ENCODE measurements at places on chromosomes 12 and 14.

DNA sequence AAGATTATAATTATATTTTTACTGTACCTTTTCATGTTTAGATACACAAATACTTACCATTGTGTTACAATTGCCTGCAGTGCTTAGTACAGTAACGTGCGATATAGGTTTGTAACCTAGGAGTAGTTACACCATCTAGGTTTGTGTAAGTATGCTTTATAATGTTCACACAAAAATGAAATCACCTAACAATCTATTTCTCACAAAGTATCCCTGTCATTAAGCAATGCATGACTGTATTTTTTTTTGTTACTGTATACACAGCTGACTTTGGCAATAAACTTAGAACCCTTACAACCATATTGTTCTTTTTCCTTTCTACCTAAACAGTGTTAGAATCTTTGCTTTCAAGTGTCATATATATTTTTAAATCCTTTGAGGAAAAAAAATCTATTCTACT lies 303.0 kb upstream of the E2F7 start:
- DNase-seq: no peak

DNA sequence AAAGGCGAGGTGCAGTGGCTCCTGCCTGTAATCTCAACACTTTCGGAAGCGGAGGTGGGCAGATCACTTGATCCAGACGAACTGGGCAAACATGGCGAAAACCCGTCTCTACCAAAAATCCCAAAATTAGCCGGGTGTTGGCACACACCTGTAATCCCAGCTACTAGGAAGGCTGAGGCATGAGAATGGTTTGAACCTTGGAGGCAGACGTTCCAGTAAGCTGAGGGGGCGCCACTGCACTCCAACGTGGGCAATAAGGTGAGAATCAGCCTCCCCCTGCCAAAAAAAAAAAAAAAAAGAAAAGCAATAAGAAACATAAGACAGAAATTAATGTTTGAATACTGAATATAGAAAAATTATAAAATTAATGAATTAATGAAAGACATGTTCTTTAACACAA lies 928.7 kb downstream of the LRFN5 start:
- DNase-seq: no peak

DNA sequence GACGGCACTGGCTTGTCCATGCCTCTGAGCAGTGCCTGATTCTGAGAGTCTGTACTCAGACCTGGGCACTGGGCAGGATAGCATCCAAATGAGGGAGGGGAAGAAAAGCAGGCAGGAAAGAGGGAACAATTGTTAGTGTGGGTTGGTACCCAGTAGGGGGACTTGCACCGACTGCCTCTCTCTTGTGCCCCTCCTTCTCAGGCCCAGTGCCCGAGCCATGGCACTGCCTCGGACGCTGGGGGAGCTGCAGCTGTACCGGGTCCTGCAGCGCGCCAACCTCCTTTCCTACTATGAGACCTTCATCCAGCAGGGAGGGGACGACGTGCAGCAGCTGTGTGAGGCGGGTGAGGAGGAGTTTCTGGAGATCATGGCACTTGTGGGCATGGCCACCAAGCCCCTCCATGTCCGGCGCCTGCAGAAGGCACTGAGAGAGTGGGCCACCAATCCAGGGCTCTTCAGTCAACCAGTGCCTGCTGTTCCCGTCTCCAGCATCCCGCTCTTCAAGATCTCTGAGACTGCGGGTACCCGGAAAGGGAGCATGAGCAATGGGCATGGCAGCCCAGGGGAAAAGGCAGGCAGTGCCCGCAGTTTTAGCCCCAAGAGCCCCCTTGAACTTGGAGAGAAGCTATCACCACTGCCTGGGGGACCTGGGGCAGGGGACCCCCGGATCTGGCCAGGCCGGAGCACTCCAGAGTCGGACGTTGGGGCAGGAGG lies 2.2 kb downstream of the NAB2 start:
- no peak for DNase-seq

DNA sequence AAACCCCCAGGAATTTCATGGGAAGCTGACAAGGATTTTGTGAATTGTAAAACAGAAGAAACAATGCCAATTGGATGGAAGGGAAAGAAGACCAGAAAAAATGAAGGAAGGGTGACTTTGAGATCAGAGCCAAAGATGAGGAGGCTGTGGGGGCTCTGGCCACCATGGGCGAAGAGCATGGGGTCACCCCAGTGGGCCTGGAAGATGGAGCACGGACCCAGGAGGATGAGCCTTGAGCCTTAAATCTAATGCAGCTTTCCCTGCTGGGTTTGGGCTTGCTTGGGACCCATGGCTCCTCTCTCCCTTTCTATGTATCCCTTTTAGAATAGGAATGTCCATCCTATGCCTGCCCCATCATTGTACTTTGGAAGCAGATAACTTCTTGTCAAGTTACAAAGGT lies 322.2 kb downstream of the TMEM121 start:
- DNase-seq: no peak

DNA sequence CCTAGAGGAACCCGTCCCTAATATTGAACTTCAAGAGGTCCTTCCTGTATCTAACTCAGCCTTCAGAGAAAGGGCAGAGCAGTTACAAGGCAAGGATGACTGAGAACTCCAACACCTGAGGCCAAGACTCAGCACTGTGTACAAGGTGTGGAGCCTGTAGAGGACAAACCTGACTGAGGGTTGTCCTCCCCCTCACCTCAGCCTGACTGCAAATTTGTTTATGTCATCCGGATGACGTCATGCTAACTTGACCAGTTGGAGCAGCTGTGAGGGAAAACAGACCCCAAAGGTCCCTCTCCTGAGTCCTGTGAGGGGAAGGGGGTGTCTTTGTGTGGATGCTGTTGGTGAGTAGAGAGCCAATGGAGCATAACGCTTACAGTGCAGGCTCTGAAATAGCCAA lies 4.3 kb downstream of the CRACR2A start:
- DNase-seq: no peak

GRCh38 chr14:79702197-79702596 lies 509.1 kb downstream of the DIO2 start:
- peak; percentile 5 for DNase-seq

DNA sequence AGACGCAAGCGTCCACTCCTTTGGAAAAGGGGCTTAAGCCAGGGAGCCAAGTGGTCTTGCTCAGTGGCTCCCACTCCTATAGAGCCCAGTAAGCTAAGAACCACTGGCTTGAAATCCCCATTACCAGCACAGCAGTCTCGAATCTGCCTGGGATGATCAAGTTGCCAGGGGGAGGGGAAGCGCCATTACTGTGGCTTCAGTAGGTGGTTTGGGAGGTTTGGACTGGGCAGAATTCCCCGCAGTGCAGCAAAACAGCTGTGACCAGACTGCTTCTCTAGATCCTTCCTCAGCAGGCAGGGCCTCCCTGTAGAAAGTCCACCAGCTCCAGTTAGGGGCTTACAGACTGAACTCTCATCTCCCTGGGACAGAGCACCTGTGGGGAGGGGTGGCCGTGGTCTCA lies 115.4 kb downstream of the TMEM117 start:
- DNase-seq: no peak

- peak; percentile 46 for DNase-seq
Measured at GRCh38 chr12:9365296-9365695, 157.1 kb upstream of the PZP start.

GRCh38 chr12:54173066-54173726 lies 15.6 kb downstream of the SMUG1 start:
- DNase-seq: peak; percentile 41

GRCh38 chr12:1281683-1282366 lies 290.8 kb downstream of the ERC1 start:
- DNase-seq: peak; percentile 14

- DNase-seq: peak; percentile 7
Measured at GRCh38 chr12:54680374-54680773, 32.2 kb upstream of the DCD start.

GRCh38 chr14:49303946-49304516 lies 282.1 kb downstream of the RPS29 start:
- peak; percentile 3 for DNase-seq

DNA sequence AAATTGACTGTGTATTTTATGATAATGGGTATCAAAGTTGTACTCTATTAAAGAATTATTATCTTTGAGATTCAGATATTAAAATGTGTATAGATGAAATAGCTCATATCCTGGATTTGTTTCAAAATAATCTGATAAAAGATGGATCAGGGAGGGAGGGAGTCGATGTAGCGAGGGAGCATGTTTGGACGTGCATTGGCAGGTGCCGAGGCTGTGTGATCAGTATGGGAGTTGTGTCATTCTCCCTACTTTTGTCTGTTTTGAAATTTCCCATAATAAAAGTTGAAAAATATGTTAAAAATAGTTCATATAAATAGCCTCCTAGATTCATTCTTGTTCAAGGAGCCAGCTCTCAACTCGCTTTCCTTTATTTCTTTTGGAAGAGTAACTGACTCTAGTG lies 171.6 kb upstream of the HIF1A start:
- no peak for DNase-seq

- no peak for DNase-seq
Measured at GRCh38 chr14:55059333-55059732, 7.9 kb downstream of the MAPK1IP1L start.

DNA sequence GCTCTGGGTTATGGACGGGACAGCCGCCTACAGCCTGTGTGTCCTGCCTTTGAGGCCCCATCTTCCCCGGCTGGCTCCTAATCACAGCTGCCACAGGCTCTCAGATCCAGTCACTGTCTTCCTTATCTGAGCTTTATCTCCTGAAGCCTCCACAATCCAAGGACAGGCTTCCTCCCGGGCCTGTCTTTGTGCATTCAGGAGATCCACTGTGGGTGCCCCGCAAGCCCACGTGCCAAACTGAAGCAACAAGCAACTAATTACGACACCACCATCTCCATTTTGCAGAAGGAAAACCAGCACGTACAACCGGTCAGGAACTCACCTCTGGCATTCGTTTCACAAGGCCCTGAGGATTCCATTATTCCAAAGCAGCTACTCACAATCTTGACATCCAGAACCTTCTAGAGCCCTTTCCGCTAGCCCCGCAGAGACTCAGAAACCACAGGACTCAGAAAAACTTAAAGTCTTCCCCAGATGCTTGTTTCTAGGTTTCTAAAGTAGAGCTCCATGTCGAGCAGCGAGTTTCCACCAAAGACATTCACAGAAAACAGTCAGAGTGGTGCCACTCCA lies 14.0 kb downstream of the SYNE3 start:
- DNase-seq: no peak

DNA sequence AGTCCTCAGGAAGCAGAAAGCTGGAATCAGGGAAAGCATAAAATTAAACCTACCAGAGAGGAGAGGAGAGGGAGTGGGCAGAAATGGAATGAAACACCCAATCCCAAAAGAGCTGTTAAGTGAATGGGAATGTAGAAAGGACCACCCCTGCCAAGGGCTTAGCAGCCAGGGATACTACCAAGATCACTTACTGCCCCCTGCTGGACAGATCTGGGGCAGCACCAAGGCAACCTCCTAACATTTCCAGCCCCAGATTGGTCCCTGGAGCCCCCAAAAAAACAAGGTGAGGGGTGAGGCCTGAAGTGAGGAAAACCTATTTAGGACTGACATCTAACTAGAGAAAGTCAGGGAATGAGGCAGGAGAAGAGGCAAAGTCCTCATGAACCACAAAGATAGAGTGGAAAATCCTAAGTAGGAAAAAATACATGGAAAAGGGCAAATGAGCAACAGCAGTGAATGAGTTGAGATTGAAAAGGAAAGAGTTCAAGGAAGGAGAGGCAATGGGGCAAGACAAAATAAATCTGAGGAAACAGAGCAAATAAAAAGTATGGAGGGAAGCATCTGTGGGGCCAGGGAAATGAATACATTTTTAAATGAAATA lies 11.2 kb upstream of the FKBP11 start:
- DNase-seq: peak; percentile 45

GRCh38 chr12:30166006-30166795 lies 382.5 kb upstream of the TMTC1 start:
- DNase-seq: no peak

Measured in RPMI7951 (cell line).